Activated T-helper 1 cell treated with anti-CD3 and anti-CD28 coated beads, Interleukin-2, amount 50 U/mL, for 16 hours (primary cell): ENCODE measurements at places on chromosomes 7 and 10.
A peak's percentile ranks its signal among the peaks of the same experiment; 100 is the strongest.

GRCh38 chr10:16756561-16757221 lies 60.5 kb downstream of the RSU1 start:
- no peak for DNase-seq

DNA sequence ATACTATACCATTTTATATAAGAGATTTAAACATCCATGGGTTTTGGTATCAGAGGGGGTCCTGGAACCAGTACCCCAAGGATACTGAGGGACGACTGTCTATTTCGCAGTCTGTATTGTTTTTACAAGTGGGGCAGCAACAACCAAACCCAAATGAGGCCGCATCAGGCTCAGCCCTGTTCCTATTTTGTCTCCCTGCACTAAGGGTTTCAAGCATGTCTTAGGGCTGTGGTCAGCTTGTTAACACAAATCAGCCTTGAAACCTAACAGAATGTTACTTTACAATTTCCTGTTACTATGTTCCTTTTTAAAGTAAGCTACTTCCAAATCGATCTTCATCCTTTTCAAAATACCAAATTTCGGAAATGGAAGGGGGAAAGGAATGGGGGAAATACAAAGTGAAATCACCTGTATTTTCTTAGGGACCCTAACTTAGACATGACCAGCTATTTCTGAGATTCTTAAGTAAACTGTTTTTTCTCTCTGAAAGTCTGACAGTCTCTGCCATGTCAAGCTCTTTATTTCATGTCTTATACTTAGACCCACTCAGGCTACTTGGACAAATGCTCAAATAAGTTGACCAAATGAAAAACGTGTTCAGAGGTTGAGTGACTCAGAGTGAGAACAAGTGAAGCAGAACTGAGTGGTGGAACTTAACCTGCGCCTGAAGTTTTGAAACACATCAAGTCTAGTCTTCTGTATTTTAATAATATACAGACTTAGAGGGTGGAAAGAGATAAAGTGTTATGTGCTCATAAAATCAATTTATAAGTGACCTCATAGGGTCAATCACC lies 75.8 kb downstream of the C1GALT1 start:
- DNase-seq: no peak

- DNase-seq: no peak
Observed at GRCh38 chr10:121449482-121449924, 148.7 kb downstream of the FGFR2 start.

GRCh38 chr7:45583296-45583695 lies 9.1 kb downstream of the ADCY1 start:
- no peak for DNase-seq

DNA sequence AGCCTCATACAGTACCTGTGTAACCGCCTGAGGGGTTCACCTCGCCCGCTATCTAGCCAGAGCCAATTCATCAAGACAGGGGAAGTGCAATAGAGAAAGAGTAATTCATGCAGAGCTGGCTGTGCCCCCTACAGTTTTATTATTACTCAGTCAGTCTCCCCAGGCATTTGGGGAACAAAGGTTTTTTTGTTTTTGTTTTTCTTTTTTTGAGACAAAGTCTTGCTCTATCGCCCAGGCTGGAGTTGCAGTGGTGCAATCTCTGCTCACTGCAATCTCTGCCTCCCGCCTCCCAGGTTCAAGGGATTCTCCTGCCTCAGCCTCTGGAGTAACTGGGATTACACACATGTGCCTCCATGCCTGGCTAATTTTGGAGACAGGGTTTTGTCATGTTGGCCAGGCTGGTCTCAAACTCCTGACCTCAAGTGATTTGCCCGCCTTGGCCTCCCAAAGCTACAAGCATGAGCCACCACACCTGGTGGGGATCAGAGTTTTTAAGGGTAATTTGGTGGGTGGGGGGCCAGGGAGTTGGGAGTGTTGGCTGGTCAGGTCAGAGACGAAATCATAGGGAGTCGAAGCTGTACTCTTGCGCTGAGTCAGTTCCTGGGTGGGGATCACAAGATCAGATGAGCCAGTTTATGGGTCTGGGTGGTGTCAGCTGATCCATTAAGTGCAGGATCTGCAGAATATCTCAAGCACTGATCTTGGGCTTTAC lies 116.5 kb downstream of the MARCHF5 start:
- DNase-seq: no peak

DNA sequence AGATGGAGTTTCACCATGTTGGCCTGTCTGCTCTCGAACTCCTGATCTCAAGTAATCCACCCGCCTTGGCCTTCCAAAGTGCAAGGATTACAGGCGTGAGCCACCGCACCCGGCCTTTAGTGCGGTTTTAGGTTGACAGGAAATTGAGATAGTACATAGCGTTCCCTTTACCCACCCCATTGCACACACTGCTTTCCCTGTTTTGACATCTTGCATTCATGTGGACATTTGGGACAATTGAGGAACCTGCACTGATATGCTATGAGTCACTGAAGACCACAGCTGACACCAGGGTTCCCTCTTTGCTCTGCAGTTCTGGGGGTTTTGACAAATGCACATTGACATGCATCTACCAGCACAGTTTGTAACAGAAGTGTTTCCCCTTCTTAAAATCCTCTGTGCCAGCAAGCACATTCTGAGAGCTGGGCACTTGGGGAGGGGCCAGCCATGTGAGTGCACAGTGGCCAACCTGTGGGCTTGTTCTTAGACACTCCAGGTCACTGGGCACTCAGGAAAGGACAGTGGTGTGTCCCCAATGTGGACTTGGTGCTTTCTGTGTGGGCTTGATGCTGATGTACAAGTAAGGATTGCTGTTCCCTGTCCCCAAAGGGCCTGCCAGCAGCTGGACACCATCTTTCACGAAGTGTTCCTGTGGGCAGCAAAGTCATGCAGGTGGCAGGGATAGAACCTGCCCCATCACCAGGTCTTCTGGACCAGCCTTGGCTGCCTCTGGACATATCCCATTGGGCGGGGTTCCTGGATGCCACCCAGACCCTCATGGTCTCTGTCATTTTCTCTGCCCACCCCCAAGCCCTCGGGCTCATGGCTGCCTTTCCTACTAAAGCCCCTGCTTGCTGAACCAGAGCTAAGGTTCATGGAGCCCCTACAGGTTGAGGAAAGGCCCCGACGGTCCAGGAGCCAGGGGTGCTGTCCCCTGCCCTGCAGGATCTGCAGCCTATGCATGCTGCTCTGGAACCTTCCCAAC lies 579.8 kb downstream of the GLRX3 start:
- DNase-seq: no peak

DNA sequence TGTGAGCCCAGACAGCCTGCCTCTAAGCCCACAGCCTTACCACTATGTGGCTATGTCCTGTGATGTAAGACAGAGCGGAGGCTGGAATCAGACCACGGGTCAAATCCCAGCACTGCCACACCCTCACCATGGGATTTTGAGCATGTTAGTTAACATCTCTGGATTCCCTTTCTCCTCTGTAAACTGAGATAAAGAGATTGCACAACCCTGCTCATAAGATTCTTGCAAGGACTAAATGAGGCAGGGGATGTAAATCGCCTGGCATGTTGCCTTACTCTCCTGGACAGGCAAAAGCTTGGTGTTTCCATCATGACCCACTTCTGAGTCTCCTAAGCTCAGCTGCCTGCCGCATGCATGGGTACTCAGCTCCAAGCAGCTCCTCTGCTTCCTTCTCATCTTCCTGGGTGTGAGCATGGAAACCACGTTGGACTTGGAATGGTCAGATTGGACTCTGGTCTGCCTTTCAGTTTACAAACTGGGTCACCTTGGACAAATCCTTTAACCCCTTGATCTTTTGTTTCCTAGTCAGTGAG lies 41.3 kb upstream of the MTURN start:
- no peak for DNase-seq

- DNase-seq: no peak
Observed at GRCh38 chr7:35342786-35343185, 88.9 kb upstream of the TBX20 start.

- DNase-seq: no peak
Observed at GRCh38 chr7:11434366-11434765, 397.6 kb downstream of the THSD7A start.

GRCh38 chr7:142010952-142011548 lies 15.4 kb downstream of the MGAM start:
- no peak for DNase-seq

GRCh38 chr7:113608782-113609181 lies 310.0 kb downstream of the PPP1R3A start:
- no peak for DNase-seq

DNA sequence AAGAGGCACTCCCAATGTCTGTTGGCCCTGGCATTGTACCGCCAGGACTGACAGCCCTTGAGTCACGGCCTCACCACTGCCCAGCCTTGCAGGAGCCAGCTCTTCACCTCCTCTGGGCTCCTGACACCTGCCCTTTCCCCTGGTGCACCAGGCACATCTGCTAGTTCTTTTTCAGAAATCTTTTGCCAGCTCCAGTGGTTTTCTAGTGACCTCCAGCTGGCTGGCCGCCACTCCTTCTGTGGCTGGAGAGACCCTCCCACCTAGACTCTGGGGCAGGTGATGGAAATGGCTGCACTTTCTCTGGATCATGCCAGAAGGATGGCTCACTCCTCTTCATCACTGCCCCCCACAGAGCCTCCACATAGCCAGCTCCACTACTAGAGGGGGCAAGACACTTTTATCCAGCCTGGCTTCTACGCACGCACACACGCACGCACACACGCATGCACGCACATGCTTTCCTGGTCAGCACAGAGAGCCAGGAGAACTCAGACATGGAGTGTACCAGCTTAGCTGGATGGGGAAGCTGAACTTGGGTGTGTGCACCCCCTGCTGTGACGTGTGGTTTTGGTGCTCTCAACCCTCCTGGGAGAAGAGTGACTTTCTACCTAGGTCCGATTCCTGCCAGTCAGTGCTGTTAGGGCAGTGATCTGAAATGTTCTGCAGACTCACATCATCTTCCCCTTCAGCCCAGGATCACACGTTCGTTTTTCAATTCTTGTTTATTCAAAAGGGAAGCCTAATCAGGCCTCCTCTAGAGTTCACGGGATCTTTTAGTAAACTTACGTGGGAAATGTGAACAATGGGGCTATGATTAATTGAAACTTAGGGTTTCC lies 222.0 kb downstream of the PRPF18 start:
- DNase-seq: no peak

- DNase-seq: no peak
Observed at GRCh38 chr10:122658356-122659049, 41.1 kb downstream of the C10orf120 start.

- no peak for DNase-seq
Observed at GRCh38 chr10:3033925-3034324, 33.4 kb upstream of the PFKP start.

GRCh38 chr7:127322351-127322750 lies 69.6 kb upstream of the GRM8 start:
- DNase-seq: no peak

GRCh38 chr10:79090134-79090803 lies 21.5 kb downstream of the ZMIZ1 start:
- DNase-seq: no peak

DNA sequence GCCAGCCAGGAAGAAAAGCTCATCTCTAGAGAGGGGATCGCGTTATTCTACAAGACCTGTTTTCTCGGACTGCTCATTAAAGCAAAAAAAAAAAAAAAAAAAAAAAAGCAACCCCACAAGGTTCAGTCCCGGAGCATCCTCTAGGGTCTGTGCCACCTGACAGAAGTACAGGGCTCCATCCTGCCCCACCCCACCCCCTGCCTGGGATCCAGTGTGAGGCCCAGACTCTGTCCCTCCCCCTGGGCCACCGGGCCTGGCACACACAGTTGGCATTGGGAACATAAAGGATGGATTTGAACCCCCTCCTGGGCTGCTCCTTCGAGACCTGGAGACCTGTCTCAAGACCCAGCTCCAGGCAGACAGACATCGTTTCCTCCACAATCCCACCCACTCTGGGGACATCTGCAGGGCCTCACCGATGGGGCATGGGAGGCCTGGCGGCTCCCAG lies 688 bp downstream of the ORAI2 start:
- no peak for DNase-seq

- no peak for DNase-seq
Observed at GRCh38 chr7:1283337-1283736, 50.7 kb downstream of the UNCX start.

GRCh38 chr10:96431211-96431970 lies 72.6 kb upstream of the OPALIN start:
- no peak for DNase-seq

DNA sequence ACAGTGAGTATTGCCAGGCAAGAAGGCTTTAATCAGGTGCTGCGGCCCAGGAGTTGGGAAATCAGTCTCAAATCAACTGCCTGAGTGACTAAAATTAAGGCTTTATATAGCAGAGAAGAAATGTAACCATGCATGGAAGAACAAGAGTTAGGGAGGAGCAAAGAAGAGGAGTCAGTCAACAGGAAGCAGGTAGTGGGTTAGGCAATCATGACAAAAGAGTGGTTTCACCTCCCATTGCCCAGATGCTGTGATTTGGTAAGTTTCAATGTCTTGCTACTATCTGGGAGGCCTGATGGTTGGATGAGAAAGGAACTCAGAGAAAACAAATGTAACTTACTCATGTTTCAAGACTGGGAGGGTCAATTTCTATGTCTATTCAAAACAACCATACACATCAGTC lies 998.3 kb downstream of the GATA3 start:
- DNase-seq: no peak

- DNase-seq: no peak
Observed at GRCh38 chr7:77284616-77285015, 85.0 kb upstream of the FGL2 start.

DNA sequence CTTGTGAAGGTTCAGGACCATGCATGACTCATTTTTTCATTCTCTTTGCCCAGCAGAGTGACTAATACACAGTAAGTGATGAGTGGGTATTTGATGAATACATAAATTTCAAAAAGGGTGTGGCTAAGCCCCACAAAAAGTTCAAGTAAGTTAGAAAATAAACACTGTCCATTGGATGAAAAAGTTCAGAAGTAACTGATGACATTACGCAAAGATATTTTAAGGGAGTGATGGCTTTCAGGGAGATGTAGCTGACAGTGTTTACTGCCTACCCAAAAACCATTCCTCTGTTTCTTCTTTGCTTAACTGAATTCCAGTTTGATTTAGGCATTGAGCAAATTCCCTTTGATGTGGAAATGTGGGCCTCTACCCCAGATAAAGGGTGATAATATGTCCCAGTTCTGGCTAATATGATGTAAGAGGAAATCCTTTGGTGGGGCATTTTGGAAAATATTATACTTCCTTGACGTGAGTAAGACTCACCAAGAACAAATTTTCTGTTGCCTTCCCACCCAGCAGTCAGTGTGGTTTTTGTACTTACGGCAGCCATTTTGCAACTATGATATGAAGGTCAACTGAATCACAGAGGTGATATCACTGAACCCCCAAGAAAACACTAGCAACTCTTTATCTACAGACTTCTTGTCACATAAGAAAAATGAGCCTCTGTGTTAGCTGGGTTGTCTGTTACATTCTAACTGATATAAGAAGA lies 29.0 kb upstream of the EBLN1 start:
- peak; percentile 26 for DNase-seq
